Left cardiac atrium (tissue), 4 donors: ENCODE measurements at places on chromosomes 6 and 20. TPM values are rescaled to one million over a fixed set of nuclear protein-coding genes. Genes with fewer than 3 reads are reported as not detected.

TINAG gene
- total RNA-seq, result 0.12 TPM

DOK5 gene
- 10.9 TPM for total RNA-seq

TFAP2D gene
- total RNA-seq, result not detected

GRCh38 chr20:48298851-48299484 is 513.7 kb upstream of the SULF2 start:
- DNase-seq, result no peak

- no peak for DNase-seq
Measured at GRCh38 chr20:54129350-54129749, 44.4 kb downstream of the CYP24A1 start.

GRCh38 chr6:5566718-5567117 is 305.4 kb downstream of the FARS2 start:
- no peak for DNase-seq

DNA sequence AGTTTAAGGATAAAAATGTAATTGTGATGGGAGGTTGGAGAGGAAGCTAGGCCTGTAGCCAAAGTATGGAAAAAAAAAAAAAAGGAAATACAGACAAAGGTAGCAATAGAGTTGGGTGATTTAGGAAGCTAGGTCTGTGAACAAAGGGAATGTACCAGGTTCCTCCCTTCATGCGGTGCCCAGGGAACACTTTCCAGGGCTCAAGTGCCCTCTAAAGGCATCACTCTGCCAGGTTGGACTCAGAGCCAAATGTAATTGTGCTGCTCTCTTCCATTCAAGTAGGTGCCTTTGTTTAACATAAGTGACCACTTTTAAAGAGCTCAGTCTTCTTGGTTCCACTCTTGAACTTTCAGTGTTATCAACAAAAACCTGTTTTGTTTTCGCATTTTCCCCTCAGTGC is 159.7 kb upstream of the AHI1 start:
- no peak for DNase-seq
